Stimulated activated CD4-positive, alpha-beta T cell treated with anti-CD3 and anti-CD28 coated beads, TNF-alpha, amount 100 ng/mL, for 48 hours (primary cell): ENCODE measurements at places on chromosomes 6 and 20.
A peak's percentile ranks its signal among the peaks of the same experiment; 100 is the strongest.

DNA sequence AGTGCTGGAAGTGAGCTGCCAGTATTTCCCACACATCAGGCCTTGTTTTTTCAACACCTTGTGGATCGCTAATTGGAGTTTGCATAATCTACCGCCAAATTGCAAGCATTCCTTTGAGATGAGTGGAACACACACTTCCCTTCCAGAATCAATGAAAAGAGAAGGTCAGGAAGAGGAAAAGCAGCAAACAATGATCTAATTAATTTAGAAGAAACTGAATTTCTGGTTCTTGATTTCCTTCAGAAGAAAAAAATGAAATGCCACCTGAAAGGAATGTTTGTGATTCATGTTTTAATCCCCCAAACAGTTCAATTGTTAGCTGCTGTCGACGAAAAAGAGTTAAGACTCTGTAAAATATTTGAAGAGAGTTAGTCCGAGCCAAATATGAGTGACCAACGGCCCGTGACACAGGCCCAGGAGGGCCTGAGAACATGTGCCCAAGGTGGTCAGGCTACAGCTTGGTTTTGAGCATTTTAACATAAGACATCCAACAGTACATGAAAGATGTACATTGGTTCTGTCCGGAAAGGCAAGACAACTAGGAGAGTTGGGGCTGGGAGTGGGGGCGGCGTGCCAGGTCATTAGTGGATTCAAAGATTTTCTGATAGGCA is 182.3 kb downstream of the MTFR2 start:
- DNase-seq: no peak

GRCh38 chr6:107653183-107653580 is 163.3 kb downstream of the SOBP start:
- DNase-seq: no peak

DNA sequence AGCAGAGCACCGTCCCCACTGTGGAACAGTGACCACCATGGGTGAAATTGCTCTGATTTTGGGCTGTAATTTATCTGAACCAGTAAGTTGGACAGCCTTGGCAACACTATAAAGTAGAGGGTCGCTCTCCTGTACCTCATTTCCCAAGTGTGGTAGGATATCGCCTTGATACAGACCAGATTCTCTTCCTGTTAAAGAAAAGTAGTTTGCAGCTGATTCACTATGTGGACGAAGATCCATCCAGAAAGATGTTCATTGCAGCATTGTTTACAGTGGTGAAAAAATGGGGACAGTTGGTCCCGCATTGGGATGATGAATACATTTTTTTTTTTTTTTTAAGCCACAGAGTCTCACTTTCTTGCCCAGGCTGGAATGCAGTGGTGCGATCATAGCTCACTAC is 74.3 kb downstream of the SLX4IP start:
- DNase-seq: no peak

GRCh38 chr20:48725555-48725991 is 102.2 kb downstream of the PREX1 start:
- no peak for DNase-seq

GRCh38 chr20:51139891-51140290 is 117.0 kb upstream of the KCNG1 start:
- no peak for DNase-seq

GRCh38 chr6:136333824-136334464 is 44.3 kb upstream of the BCLAF1 start:
- no peak for DNase-seq

GRCh38 chr20:46088409-46089166 is 1.2 kb downstream of the NCOA5 start:
- no peak for DNase-seq

DNA sequence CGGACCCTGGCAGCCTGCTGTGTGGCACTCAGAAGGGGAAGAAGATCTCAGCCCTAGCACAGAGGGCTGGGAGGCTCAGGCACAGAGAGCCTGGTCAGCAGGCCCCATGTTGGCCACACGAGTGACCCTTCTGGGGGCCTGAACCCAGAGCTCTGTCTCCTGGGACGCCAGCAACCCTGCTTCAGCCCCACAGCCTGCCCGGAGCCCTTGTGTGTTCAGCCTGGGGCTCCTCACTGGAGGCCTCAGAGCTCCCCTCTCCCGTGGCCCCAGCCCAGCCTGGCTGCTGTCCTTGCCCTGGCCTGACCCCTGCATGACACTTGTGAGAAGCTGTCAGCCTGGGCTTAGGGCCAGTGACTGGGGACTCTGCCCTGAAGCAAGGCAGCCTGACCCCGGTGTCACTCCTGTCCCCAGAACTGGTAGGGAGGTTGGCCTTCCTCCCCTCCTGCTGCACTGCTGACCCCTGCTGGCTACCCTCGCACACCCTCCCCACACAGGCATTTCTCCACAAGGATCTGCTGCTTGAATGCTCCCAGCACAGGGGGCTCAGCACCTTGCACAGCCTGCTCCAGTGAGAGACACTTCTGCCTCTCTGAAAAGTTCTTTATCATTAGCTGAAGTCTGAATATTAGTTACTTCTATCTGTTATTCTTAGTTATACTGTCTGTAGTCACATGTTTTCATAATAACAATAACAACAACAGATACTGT is 15.4 kb upstream of the IP6K3 start:
- DNase-seq: peak; percentile 39

DNA sequence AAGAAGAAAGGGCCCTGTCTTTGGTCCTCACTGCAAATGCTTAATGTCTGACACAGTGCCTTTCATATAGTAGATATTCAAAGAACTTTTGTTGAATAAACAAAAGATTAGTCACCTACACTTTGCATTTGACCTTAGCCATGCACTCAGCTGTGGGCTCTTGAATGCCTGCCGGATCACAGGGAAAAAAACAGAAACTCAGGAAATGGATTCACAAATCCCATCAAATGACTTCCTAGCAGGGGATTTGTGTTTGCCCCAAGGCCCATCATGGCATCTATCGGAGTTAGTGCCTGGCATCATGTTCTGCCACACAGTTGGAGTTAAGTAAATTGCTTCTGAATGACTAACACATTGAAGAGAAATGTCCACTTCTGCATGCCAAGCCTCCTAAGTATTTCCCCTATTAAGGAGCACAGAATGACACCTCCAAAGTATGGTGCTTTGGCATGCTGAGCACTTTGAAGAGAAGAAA is 72.3 kb upstream of the DST start:
- no peak for DNase-seq

DNA sequence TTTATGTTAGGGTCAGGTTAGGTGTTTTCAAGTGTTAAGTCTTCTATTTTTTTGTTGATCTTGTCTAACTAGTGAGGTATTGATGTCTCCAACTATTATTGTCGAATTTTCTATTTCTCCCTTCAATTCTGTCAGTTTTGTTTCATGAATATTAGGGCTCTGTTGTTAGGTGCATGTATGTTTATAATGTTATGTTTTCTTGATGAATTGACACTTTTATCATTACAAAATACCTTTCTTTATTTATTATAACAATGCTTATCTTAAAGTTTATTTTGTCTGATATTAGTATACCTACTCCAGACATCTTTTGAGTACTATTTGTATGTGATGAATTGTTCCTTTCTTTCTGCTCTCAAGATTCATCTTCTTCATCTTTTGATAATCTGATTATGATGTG is 12.9 kb upstream of the TRIM38 start:
- no peak for DNase-seq

GRCh38 chr6:153150752-153151440 is 19.8 kb upstream of the RGS17 start:
- DNase-seq: no peak

- DNase-seq: no peak
Measured at GRCh38 chr20:42406826-42407225, 782.9 kb downstream of the PTPRT start.

DNA sequence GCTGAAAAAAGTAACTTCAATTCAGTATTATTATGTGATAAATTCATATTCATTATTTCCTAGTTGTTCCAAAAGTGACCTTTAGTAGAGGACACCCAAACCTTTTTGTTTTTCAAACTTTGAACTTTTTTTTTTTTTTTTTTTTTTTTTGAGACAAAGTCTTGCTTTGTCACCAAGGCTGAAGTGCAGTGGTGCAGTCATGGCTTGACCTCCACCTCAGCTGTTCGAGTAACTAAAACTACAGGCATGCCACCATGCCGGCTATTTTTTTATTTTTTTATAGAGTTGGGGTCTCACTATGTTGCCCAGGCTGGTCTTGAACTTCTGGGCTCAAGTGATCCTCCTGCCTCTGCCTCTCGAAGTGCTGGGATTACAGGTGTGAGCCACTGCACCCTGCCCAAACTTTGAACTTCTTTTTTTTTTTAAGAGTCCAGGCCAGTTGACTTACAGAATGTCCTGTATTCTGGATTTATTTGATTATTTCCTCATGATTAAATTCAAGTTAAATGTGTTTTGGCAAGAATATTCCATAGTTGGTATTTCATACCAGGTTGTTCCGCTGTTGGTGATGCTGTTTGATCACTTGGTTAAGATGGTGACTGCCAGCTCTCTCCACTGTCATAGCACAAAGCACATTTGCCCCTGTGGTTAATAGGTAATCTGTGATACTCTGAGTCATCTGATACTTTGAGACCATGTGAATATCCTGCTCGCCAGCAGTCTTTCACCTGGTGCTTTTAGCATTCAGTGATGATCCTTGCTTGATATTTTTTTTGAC is 48.0 kb downstream of the VAPB start:
- DNase-seq: no peak

- no peak for DNase-seq
Measured at GRCh38 chr6:168996356-168996625, 257.4 kb downstream of the THBS2 start.

GRCh38 chr20:1696521-1697209 is 39.1 kb upstream of the SIRPG start:
- no peak for DNase-seq

DNA sequence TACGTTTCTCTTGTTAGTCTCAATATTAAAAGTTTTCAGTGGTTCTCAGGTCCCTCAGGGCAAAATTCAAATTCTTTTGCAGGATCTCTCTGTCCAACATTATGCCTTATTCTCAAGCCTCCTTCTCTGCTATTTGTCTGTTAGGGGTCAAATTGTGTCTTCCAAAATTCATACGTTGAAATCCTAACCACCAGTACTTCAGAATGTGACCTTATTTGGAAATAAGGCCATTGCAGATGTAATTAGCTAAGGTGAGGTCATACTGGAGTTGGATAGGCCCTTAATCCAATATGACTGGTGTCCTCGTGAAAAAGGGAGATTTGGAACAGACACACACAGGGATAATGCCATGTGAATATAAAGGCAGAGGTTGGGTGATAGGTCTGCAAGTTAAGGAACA is 64.1 kb upstream of the ADGRF1 start:
- no peak for DNase-seq

DNA sequence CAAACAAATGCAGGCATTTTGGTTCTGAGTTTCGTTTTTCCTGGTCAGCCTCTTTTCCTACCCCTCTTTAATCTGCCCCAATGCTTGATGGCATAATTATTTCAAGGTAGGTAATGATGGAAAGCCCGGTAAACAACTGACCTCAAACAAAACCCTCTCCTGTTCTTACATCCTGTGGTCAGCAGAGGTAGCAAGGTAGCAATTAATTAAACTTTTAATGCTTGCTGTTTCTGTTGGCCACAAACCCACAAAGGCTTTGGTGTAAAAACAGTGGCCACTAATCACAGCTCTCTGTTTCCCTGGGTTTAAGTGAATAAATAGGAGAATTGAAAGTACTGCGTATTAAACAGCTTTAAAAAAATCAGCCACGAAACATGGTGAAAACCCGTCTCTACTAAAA is 261.5 kb upstream of the SOX4 start:
- no peak for DNase-seq
